Metanephros (tissue), 2 donors: ENCODE measurements at places on chromosomes 2 and 18. TPM values are rescaled to one million over a fixed set of nuclear protein-coding genes. Genes with fewer than 3 reads are reported as not detected.

Gene QPCT
- 12.2 TPM for total RNA-seq

Gene SPC25
- 4.3 TPM for total RNA-seq

Gene RNF125
- total RNA-seq: 5.3 TPM

Gene LMAN2L
- total RNA-seq: 36.0 TPM

Gene CYP26B1
- total RNA-seq: 48.2 TPM

Gene TUBA4A
- total RNA-seq: 16.5 TPM

Gene GREB1
- total RNA-seq: 18.3 TPM
